Epithelial cell of esophagus (primary cell): ENCODE measurements at places on chromosomes 4 and X.
A peak's percentile ranks its signal among the peaks of the same experiment; 100 is the strongest.

DNA sequence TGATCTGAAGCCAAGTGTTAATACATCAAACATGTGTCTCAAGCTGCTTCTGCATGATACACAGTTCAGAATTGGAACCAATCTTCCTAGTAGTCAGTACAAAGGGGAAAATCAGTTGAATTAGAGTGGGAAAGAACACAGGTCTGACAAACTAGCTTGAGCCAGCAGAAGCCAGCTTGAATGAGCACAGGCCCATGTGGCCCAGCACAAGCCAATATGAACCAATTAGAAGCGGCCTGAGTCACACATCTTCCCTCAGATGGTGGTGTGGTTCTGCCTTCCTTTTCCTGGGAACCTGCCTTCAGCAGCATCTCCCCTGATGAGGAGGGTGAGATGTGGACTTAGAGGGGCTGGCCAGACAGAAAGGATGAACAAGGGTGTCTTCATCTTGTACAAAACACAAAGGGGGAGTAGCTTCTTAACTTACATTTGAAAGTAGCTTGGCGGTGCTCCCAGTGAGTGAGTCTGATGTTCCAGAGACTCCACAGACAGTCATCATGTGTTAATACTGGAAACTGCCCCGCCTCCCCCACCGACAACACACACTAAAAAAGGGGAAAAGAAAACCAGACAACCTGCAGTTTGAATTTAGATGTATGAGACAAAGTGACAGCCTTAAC, 72.0 kb downstream of the FRMPD4 start:
- peak; percentile 48 for DNase-seq

- DNase-seq, result peak; percentile 16
Observed at GRCh38 chr4:160299608-160300007, 1196.7 kb downstream of the RAPGEF2 start.

DNA sequence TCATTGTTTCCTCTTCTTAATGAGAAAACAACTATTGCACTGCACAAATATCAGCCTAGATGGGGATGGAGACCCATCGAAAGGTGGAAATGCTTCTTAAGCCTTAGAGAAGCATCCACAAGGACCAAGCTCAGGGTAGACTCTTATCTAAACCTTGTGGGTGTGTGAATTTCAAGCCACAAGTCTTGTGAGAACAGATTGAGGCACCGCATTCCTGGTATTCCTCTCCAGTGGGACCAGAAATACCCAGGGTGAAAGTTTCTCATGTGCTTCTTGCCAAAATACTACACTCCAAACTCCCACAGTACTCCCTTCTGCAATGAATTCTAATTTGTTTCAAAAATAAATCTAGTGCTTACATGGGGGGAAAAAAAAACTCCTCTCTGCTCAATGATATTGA, 375.6 kb downstream of the PDGFC start:
- no peak for DNase-seq

GRCh38 chr4:141132072-141132708, 1.1 kb downstream of the RNF150 start:
- no peak for DNase-seq

- peak; percentile 65 for DNase-seq
Observed at GRCh38 chr4:169243825-169244609, 26.7 kb downstream of the SH3RF1 start.

DNA sequence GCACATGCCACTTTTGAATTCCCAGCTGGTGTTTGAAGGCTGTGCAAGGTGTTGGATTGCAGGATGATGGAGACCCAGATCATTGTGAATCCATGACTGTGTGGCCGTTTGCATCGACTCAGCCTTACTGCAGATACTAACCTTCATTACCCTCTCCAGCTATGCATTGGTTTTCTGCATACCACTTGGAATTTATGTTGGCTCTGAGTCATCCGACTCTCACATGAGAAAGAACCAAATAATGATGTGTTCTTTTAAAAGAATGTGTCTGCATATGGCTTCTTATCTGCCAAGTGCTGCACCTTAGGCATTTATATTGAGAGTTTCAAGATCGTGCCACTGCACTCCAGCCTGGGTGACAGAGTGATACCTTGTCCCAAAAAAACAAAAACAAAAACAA, 106.7 kb upstream of the PRKX start:
- peak; percentile 36 for DNase-seq

DNA sequence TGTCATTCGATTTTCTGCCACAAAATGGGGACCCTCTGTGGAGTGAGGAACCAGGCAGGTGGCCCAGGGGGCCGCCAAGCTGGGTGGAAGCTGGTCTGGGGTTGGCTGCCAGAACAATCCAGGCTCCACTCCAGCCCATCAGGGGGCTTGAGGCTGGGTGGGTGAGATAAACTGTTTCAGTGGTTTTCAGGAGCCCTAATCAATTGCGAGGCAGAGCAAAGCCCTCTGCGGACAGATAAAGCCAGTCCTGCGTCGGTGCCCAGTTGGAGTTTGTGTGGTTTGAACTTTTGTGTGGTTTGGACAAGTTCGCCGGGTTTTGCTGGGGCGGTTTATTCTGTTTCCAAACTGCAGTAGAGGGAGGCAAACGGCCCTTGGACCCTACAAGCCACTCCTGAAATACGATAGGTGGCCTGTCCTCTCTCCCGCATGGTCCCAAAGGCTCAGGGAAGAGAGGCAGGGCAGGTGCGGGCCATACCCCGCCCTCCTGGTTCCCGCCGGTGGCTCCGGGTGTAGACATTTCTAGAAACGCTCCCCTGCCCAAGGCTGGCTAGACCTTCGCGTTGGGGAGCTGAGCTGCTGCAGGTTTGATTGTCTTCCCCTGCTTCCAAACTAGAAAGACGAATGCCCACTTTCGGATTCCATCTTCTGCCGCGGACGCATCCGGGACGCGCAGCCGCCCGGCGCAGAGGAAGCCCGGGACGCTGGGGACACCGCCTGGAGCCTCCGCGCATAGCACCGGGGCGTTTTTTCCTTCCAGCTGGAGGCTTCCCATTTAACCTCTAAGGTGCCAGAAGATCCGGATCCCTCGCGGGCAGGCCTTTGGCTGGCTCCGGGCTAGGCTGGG, 169.0 kb upstream of the BCOR start:
- DNase-seq, result peak; percentile 56

GRCh38 chrX:104618106-104618895, 52.3 kb downstream of the IL1RAPL2 start:
- DNase-seq, result peak; percentile 79
